Stimulated activated CD4-positive, alpha-beta T cell treated with anti-CD3 and anti-CD28 coated beads, TNF-alpha, amount 100 ng/mL, for 48 hours (primary cell): ENCODE measurements at places on chromosomes 4 and X.

- no peak for DNase-seq
Observed at GRCh38 chr4:17523662-17524061, 8.7 kb downstream of the CLRN2 start.

DNA sequence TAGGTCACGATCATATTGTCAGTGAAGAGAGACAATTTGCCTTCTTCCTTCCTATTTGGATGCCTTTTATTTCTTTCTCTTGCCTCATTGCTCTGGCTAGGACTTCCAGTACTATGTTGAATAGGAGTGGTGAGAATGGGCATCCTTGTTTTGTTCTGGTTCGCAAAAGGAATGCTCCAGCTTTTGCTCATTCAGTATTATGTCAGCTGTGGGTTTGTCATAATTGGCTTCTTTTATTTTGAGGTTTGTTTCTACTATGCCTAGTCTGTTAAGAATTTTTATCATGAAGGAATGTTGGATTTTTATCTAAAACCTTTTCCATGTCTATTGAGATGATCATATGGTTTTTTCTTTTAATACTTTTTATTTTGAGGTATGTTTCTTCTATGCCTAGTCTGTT lies 152.3 kb upstream of the MAD2L1 start:
- DNase-seq = no peak

GRCh38 chr4:68462691-68463090 lies 15.4 kb downstream of the TMPRSS11E start:
- DNase-seq = no peak

DNA sequence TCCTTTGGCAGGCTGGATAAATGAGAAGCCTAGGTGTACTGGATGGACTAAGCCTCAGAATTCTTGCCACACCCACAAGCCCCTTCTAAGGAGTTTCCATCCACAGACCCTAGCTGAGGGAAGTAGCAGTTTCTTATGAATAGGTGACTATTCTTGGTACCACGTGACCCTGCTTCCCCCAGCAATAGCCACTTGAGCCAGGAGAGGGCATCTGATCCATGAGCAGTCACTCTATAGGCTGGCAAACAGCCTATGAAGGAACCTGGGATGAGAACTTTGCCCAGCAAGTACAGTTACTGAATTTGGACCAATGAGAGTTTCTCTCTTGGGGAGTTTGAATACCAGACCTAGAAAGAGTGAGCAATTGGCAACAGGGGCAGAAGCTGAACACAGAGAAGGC lies 84.0 kb downstream of the RTL9 start:
- DNase-seq = no peak

- no peak for DNase-seq
Observed at GRCh38 chr4:4719436-4719835, 140.0 kb upstream of the MSX1 start.

DNA sequence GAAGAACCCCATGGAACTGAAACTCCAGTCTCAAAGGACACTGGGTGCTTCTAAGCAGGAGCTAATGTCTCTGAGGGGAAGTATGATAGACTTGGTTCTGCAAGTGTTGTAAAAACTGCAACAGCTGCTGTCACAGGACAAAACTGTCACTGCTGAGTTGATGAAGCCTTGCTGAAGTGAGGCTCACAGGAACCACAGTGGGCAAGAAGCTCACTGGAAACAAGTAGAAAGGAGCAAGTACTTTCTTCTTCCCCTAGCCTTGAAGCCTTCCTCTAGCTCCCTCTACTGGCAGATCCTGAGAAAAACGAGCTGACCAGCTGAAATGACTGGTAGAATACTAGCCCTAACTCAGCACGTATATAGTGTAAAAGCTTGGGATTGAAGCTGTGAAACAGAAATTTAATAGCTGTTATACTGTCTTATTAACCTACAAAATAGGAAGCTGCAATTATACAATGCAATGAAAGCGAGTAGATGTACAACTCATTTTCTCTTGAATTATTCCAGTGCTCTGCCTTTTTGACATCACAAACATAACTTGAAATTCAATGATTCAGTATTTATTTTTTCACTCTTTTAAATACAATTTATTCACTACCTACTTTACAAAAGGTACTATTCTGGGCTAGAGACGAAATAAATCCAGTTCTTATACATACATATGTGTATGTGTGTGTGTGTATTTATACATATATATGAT lies 91.4 kb downstream of the GABRB1 start:
- peak; percentile 19 for DNase-seq

DNA sequence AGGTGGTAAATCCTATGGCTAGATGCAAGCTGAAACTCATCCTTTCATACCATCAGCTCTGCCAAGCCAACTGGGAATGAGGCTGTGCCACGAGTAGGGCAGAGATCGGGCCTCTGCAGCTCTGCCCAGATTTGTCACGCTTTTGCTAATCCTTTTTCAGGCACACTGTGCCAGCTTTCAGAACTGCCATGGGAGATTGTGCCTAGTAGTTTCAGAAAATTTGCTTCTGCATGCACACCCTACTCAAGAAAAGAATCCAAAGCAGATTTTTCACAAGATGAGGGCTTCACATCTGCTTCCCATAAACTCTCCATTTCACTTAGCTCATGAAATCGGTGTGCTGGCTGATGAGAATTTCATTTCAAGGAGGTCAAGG lies 3.3 kb upstream of the ADH7 start:
- DNase-seq = no peak

- no peak for DNase-seq
Observed at GRCh38 chr4:74223098-74223497, 65.2 kb downstream of the MTHFD2L start.

DNA sequence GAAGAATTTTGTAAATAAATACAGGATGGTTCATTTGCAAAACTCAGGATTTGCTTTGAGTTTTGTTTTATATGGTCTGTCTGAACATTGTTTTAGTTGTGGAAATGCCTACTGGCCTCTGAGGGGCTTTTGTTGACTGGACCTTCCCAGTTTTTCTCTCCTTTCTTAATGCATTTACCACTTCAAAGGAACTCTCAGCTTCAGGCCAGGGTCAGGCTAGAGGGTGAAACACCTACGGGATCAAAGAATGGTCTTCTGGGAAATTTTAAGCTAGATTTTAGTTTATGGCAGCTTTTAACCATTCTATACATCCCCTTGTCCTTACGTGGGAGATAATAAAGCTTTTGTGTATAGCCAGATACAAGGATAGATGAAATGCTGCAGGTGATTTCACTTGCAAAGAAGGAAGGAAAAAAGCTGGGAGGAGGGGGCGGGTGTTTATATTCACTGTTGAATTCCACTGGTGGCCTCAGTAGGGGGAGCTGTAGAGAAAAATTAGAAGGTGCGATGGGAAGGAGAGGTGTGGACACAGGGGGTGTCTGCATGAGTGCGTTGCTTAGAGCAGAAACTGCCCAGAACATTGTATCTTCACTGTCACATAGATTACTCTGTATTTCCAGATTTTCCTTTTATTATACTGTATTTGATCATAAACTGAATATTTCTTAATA lies 151.8 kb downstream of the TSPAN5 start:
- no peak for DNase-seq

DNA sequence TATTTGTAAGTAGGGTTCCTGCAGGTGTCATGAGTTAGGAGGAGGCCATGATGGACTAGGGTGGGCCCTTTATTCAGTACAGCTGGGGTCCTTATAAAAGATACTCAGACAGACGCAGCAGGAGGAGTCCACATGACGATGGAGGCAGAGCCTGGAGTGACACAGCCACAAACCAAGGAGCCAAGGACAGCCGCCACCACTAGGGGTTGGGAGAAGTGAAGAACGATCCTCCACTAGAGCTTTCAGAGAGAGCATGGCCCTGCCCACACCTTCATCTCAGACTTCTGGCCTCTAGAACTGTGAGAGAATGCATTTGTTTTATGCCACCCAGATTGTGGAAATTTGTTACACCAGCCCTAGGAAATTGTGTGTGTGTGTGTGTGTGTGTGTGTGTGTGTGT lies 31.1 kb downstream of the JAKMIP1 start:
- DNase-seq = no peak

- no peak for DNase-seq
Observed at GRCh38 chr4:99665983-99666382, 8.4 kb upstream of the C4orf54 start.

DNA sequence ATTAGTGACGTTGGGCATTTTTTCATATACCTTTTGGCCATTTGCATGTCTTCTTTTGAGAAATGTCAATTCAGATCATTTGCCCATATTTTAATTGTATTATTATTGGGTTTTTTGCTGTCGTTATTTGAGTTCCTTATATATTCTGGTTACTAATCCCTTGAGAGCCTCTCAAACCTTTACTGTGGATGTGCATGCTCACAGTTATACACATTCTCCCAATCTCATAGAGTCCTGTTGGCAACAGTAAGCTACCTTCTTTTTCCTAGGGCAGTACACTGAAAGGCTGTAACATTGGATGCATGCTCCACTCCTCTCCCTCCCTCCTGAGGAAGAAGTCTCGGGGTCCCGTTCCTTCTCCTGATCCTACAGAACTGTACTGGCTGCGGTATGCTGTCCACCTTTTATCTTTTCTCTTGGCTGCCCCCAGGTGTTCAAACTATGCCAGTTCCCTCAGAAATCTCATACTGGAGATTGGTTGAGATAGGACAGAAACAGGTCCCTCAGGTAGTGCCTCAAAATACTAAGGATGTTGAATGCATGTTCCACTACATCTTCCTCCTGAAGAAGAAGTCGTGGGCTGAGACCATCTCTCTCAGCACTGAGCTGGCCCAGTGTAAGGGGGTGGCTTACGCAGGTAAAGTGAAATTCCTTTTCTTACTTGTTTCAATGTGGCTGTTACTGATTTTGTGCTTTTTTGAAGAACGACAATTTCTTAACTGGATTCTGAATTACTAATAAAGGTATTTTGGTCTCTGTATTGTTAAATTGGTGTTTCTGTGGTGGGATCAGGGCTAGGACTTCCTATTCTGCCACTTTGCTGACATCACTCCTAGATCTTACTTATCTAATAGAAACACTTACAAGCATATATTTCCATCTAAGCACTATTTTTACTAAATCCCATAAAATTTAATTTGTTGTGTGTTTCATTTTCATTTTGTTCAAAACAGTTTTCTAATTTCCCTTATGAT lies 145.4 kb upstream of the HUWE1 start:
- DNase-seq = peak; percentile 1

- no peak for DNase-seq
Observed at GRCh38 chr4:158811216-158811540, 42.4 kb downstream of the FNIP2 start.

GRCh38 chrX:19824603-19825002 lies 62.8 kb downstream of the SH3KBP1 start:
- DNase-seq = no peak

- DNase-seq = no peak
Observed at GRCh38 chrX:76657499-76657898, 230.0 kb downstream of the MAGEE1 start.

- no peak for DNase-seq
Observed at GRCh38 chr4:124265701-124266100, 446.8 kb downstream of the ANKRD50 start.

- DNase-seq = no peak
Observed at GRCh38 chrX:40434947-40435346, 145.8 kb upstream of the ATP6AP2 start.

- no peak for DNase-seq
Observed at GRCh38 chrX:132909643-132910042, 48.8 kb downstream of the HS6ST2 start.

DNA sequence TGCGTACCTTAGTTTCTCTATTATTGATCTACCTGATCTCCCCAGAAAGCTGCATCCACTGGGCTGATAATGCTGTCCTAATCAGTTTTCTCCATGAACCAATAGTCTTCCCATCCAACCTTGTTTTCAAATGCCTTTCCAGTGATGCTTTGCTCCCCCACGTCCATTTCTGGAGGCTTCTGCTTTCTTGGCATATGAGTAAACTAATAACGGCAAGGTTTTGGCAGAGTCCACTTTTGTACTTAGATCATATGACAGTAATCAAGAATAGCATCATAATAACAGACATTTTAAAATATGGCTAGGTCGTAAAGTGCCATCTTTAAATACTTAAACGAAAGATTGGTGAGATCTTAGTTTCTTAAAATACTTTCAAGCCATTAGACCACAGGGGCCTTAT lies 38.4 kb upstream of the FAM9B start:
- DNase-seq = no peak

DNA sequence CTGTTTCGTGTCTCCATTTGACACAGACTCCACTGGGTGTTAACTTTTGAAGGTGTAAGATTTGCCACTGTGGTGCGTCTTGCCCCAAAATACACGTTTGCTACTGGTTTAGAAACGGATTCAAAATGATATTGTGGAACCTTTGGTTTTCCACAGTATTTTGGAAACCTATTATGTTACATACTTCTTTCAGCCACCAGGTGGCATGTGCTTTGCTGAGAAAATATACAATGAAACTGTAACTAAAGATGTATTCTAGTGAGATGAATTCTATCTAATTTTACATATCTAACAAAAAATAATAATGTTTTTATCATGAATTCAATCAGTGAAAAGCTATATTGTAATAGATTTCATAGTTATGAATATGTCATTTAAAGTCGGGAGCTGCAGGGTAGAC lies 28.4 kb upstream of the SLITRK4 start:
- no peak for DNase-seq

DNA sequence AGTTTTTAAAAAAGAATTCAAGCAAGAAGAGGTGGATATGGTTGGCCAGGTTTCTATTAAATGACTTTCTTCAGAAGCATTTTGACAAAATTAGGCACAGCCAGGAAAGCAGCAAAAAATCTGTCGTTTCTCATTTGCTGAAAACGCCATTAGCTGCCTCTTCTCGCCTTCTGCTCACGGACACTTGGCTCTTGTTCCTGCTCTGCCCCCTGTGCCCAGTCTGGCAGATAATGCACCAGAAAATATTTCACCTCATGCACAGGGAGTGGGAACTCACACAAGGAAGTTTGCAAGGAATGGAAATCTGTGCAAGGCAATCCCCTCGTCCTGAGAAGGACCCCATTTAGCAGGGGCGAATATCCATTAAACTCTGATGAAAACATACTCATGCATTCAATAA lies 260.0 kb downstream of the PACRGL start:
- DNase-seq = no peak

- no peak for DNase-seq
Observed at GRCh38 chrX:31649201-31649600, 577.4 kb upstream of the FTHL17 start.

DNA sequence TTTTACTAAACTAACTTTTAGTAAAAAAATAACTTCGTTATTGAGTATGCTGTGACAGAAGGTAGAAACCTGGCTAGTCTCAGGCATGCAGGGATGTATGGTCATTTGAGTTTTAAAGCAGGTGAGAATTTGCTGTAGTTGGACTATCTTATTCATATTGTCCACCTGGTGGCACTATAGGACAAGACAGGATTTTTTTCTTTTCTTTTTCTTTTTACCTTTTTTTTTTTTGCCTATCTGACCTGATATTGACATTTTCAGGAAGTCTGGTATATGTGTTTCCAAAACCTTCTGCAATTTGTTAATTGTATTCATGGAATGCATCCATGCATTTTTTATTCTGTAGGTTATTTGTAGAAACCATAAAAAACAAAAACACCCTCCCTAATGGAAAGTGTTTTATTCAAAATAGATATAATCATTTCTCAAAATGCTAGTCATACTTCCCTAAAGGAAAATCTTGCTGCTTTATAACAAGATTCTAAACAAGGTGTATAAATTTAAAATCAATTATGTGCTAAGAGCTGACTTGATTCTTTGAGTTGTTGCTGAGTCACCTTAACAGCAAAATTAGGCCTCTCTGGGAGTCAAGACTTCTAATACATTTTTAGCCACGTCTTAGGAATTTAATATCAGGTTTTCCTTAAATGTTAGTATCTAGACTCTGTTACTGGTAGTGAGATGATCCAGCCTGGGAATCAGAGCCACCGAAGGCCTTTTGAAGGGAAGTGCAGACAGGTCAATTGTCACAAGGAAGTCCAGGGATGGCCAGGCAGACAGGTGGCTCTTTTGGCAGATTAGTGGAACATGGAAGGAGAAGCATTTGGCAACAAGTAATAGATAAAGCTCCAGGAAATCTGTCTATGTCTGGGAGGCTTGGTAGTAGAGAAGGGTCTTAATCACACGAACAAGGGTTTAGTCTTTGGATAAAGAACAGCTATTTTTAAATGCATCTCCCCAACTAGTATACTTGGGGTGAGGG lies 201.3 kb upstream of the GNPDA2 start:
- no peak for DNase-seq
